Motor neuron (in vitro differentiated cells): ENCODE measurements at places on chromosomes 1 and 21. TPM values are rescaled to one million over a fixed set of nuclear protein-coding genes. Genes with fewer than 3 reads are reported as not detected.
A peak's percentile ranks its signal among the peaks of the same experiment; 100 is the strongest.

The ALX3 gene
- not detected in 2 replicates for total RNA-seq

The CD1E gene
- 0.46 TPM in 1 of 2 replicates, not detected in the other for total RNA-seq

The GUCA2B gene
- total RNA-seq = not detected in 2 replicates

The CR1L gene
- total RNA-seq = 0.41 TPM in 1 of 2 replicates, not detected in the other

The LYST gene
- 16.6 and 17.8 TPM in 2 replicates for total RNA-seq

The VSIG8 gene
- not detected in 2 replicates for total RNA-seq

The SPRR4 gene
- total RNA-seq = 0.38 TPM in 1 of 2 replicates, not detected in the other

The LUZP1 gene
- total RNA-seq = 11.7 and 12.9 TPM in 2 replicates

GRCh38 chr1:162670928-162671663 lies 38.8 kb downstream of the DDR2 start:
- no peak for ATAC-seq

GRCh38 chr1:58815686-58816071 lies 31.8 kb upstream of the JUN start:
- no peak for ATAC-seq

GRCh38 chr1:202164271-202165037 lies 4.1 kb upstream of the PTPN7 start:
- ATAC-seq = peak; percentile 9

- ATAC-seq = no peak
These were observed 85.3 kb downstream of the RPS6KC1 start for GRCh38 chr1:213136190-213136917.

DNA sequence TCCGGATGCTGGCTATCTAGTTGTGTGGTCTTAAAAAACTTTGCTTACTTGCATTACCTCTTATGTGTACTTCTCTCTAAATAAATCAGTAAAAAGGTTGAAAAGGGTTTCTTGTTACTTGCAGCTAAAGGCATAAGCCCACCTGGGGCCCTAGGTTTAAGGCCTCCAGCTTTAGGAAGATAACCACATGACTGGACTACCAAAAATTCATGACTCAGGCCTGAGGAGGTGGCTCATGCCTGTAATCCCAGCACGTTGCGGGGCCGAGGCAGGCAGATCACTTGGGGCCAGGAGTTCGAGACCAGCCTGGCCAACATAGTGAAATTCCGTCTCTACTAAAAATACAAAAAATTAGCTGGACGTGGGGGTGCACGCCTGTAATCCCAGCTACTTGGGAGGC lies 142.9 kb downstream of the APP start:
- no peak for ATAC-seq

DNA sequence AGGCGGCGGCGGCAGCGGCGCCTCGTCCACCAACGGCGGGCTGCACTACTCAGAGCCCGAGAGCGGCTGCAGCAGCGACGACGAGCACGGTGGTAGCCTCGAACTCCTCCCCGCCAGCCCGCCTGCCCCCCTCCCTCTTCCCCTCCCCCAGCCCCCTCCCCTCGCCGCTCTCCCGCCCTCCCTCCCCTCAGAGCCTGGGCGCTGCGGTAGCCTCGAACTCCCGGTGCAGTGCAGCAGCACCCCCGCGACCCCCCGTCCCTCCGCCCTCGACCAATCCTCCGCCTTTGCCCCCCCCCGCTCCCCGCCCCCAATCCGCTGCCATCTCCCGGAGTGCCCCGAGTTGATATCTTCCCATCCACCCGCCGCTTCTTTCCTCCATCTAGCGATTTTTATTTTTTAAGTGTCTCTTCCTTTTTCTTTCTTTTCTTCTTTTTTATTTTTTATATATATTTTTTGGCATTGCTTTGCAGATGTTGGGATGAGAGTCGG lies 516 bp downstream of the RCOR3 start:
- peak; percentile 15 for ATAC-seq

DNA sequence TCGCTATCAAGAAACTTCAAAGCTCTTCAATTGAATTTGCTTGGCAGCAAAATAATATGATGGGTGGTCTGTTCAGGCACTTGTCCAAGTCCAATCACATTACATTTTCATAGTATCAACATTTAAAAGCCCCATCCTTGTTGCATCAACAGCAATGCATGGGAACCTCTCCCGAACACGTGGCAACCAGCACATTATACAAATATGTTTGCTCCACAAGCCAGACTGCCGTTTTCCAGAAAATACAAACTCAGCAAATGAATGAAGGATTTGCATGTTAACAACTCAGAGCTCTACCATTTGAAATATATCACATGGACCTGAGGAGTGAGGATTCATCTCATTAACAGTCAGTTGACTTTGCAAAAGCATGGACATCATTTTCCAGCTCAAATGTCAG lies 20.0 kb upstream of the LYPLAL1 start:
- peak; percentile 90 for ATAC-seq

- ATAC-seq = no peak
These were observed 4.6 kb upstream of the KCNA2 start for GRCh38 chr1:110610696-110611286.

DNA sequence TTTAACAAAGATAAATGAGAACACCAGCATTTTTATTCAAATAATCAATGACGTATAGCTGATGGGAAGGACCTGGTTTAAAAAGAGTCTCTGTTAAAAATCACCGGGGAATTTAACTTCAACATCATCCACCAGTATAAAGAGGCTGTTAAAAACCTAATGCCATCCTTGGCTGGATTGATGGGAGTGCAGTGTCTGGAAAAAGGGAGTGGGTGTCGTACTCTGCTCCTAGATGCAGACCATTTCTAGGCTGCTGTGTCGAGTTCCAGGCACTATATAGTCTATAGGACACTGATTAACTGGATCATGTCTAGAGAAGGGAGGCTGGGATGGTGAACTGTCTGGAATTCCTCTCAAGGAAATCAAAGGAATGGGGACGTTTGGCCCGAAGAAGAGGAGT lies 36.1 kb downstream of the DDX20 start:
- no peak for ATAC-seq

DNA sequence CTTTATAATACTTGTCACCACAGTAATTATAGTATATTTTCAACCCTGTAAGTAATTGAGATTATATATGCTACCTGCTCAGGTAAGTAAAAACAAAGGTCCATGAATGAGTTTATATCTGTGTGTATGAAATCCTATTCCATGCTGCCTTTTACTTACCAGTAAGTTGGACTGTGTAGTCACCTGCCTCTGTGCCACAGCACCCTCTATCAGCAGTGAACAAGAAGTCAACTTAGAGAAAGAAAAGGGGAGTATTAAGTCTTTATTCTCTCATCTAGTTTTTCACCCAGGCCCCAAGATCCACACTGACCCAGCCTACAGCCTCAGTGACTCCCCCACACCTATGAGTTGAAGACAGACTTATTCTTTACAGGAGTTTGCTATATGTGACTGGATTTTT lies 36.9 kb upstream of the IFI16 start:
- peak; percentile 15 for ATAC-seq

GRCh38 chr1:51877434-51878307 lies 856 bp downstream of the NRDC start:
- ATAC-seq = peak; percentile 19

- no peak for ATAC-seq
These were observed 73.6 kb upstream of the LRRC8B start for GRCh38 chr1:89451011-89451410.

DNA sequence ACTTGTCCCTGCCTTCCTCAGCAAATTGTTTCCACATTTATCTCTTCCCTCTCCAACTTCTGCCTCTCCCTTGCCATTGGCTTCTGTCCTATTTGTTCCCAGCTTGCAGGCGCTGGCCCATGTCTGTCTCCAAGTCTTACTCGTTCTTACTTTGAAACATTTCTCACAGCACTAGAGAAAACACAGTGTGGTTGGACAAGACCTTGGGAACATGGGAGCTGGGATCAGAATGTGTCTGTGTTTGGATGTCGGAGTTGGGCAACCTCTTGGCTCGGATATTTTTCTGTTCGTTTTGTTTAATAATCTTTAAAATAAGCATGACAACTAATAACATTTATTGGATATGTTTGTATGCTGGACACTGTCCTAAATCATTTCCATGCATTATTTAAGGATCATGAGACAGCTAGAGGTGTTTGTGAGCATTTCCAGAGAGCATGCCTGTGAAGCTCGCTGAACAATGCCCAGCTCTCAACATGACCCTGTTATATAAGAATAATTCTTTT lies 5.9 kb upstream of the BRWD1 start:
- ATAC-seq = peak; percentile 31

DNA sequence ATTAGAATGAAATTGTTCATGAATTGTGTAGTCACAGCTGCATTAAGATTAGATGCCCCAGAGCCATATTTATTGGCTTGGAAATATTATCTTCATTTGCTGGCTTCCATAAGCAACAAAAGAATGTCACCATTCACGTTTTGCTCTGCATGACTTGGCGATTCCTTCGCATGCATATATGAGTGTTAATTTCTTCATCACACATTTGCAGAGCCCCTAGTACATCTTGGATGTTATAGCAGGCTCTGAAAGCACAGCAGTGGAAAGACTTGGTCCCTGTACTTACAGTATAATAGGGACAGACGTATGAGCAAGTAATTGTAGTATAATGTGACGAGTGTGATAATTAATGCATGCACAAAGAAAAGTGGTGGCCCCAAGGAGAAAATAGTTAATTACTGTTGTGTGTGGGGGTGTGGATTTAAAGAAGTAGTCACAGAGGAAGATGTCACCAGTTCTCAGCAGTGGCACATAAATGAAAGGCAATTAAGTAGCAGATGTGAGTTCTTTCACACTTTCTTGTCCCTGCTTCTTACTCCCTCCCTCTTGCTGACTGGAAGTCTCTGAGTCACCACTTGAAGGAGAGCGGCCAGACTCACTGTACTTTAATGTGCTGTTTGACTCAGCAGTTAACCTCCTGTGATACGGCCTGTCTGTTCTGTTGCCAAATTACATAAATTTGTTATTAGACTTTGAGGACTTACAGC lies 21.0 kb downstream of the S100A10 start:
- peak; percentile 93 for ATAC-seq

- ATAC-seq = no peak
These were observed 83.9 kb downstream of the DYRK1A start for GRCh38 chr21:37450445-37450941.

- no peak for ATAC-seq
These were observed 82.1 kb downstream of the CAMTA1 start for GRCh38 chr1:6867321-6867720.

GRCh38 chr1:245051349-245052221 lies 103.2 kb upstream of the KIF26B start:
- ATAC-seq = no peak

DNA sequence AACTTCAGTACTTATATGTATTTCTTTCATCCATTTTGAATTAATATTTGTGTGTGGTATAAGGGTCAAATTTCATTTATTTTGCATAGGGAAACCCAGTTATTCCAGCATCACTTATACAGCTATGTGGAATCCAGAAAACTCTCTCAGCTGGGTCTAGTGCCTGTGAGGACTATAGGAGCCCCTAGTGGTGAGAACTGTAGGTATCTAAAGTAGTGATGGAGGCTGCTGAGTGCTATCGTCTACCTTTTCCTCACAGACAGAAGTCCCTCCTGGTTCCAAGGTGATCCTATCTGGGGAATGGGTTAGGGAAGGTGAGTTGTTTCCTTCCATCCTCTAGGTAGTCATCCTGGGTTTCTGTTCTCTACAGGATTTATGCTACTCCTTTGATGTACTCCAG lies 352.0 kb upstream of the C1orf87 start:
- ATAC-seq = no peak

- ATAC-seq = no peak
These were observed 5.3 kb downstream of the KRTAP10-1 start for GRCh38 chr21:44534688-44535087.

- no peak for ATAC-seq
These were observed 13.3 kb upstream of the SAMD11 start for GRCh38 chr1:910311-910880.

DNA sequence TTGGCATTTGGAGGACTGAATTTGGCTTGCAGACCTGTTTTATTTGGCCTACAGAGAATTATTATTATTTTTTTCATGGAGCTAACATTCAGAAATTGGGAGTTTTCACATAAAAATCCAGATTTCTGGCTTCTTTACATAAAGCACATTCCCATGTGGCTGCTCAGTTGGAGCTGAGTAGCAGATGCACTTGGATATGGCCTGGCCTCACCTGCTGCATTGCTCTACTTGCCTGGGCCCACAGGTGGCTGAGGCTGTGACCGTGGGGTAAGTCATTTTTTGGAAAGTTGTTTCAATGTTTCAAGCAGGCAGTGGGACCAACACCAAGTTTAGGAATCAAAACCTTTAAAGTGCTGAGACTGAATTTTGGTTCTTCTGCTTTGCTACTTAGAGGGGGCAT lies 56.7 kb downstream of the GADD45A start:
- ATAC-seq = no peak

- peak; percentile 59 for ATAC-seq
These were observed 86.7 kb downstream of the GALNT2 start for GRCh38 chr1:230153641-230154296.

- no peak for ATAC-seq
These were observed 11.9 kb downstream of the WRAP73 start for GRCh38 chr1:3638027-3638426.

DNA sequence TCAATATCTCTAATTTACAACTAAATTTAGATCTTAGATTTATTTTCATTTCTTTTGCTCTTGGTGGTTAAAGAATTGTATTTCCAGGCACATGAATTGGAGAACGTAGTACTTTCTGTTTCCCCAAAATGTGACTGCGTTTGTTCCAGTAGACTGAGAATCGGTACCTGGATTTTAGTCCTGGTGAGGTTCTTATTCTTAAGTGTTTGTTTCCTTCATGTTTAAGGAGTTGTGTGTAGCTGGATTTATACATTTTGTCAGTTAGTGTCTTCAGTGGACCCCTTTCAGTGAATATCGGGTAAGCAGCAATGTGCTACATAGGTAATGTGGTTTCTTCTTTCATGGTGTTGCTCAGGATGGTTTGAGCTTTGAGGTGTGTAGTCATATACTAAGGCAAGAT lies 6.8 kb downstream of the MIER1 start:
- ATAC-seq = no peak

DNA sequence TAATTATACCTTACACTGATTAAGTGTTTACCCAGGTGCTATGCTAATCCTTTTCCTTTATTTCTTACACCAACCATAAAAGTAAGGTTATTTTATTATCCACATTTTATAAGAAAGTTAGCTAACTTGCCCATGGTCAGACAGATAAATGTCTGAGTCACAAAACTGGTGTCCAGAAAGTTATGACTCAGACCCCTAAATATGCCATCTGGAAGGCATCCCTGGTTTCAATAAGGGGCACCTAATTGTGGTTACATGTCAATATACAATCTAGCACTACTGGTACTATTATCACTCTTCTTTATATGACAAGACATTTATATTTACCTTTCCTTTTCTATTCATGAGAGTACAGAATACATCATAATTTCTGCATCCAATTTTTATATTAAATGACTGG lies 496.5 kb upstream of the ADGRL2 start:
- ATAC-seq = no peak

- ATAC-seq = no peak
These were observed 4.3 kb upstream of the TTC22 start for GRCh38 chr1:54805466-54805865.
